Peyer's patch (tissue), 4 donors: ENCODE measurements at places on chromosomes 4 and X.

DNA sequence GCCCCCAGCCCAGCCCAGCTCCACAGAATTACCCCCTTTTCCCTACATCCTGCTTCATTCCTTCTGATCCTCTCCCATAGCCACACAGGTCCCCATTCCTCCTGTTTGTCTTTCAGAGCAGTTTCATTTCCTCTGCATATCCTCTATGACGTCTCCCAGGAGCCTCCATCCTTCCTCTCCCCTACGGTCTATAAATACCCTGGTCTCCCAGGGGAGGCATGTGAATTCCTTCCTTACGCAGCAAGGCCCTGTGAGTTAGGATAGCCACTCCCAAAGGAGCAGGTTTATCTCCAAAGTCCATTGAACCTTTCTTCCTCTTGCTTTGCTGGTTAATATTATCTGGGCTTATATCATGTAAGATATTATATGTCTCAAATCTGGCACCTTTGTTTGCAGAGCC, 8.4 kb upstream of the APLN start:
- no peaks in the 10 kb centered on the region for H3K4me1 ChIP-seq
- no peak for DNase-seq
- no peaks in the 10 kb centered on the region for H3K27me3 ChIP-seq

- H3K36me3 ChIP-seq = no peaks in the 10 kb centered on the region
- no peaks in the 10 kb centered on the region for H3K27me3 ChIP-seq
- no peak overlapping the region for H3K4me3 ChIP-seq
- peaks cover 4% of the 10 kb centered on the region for H3K4me1 ChIP-seq
These were observed 66.3 kb upstream of the MSN start for GRCh38 chrX:65601126-65601525.

DNA sequence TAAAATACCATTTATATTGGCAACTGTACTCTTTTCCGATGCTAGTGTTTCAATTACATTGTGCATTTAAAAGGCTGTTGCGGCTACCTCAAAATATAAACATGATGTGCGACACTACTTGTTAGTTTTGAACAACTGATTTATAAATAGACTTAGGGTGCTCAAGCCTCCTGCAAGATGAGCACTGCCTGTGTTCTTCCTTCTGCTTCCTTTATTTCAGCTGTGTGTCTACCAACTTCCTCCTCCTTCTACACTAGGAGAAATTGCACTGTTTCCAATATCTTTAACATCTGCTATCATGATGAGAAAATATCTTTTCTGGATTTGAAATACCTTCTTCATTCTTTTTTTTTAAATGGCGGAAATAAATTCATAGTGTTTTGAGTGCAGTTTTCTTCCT, 24.0 kb downstream of the TET2 start:
- no peaks in the 10 kb centered on the region for H3K27me3 ChIP-seq
- no peaks in the 10 kb centered on the region for H3K36me3 ChIP-seq
- no peaks in the 10 kb centered on the region for H3K4me1 ChIP-seq
- no peak overlapping the region for H3K27ac ChIP-seq
- no peak overlapping the region for H3K4me3 ChIP-seq

DNA sequence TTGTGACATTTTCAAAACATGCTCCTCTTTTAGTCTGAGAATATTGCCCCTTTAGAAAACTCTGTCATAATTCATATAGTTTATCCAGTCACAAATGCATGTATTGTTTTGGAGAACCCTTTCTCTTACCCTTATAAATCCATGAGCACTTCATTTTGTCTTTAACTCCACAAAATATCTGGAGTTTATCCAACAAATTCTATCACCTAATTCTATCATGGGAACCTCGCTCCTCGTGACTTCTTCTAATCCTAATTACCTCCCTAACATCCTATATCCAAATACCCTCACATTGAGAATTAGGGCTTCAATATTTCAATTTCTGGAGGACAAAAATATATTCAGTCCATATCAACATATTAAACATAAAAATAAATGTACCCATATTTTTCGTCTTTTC, 1565.9 kb downstream of the ARAP2 start:
- H3K27me3 ChIP-seq = no peaks in the 10 kb centered on the region
- H3K36me3 ChIP-seq = no peaks in the 10 kb centered on the region
- DNase-seq = no peak
- H3K4me1 ChIP-seq = no peaks in the 10 kb centered on the region
- H3K4me3 ChIP-seq = no peak overlapping the region

DNA sequence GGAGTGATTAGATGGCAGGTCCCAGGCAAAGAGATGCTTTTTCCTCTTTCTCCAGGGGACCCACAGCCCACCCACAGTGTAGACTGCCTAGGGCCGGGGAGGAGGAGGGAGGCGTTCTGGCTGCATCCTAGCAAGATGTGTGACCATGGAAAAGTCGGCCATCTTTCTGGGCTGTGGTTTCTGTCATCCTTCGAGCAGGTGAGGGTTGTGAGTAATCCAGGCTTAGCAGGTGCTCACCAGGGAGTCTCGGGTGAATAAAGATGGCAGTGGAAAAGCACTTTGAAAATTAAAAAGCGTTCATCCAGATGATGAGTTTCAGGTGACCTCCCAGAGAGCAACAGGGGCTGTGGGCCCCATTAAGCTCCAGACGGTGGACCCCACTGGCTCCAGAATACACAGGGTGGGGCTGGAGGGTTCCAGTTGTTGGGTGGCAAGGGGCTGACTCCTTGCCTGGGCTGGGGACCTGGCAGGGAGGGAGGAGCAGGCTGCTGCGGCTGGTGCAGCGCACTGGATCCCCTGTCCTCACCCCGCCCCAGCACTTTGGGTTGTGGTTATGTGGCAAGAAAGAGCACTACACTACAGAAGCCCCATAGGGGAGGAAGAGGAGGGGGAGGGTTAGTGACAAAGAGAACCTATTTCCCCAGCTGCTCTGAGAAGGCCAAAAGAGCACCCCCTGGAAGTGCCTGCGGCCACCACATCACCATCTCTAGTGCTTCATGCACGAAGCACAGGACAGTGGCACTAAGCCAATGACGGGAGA, 23.7 kb downstream of the ELF4 start:
- H3K27ac ChIP-seq = peak overlapping the region; percentile 61
- no peaks in the 10 kb centered on the region for H3K27me3 ChIP-seq
- H3K4me3 ChIP-seq = peak overlapping the region; percentile 7
- H3K36me3 ChIP-seq = no peaks in the 10 kb centered on the region

- peak overlapping the region; percentile 45 for H3K4me3 ChIP-seq
- H3K27me3 ChIP-seq = no peaks in the 10 kb centered on the region
- DNase-seq = no peak
- H3K4me1 ChIP-seq = no peaks in the 10 kb centered on the region
- H3K36me3 ChIP-seq = no peaks in the 10 kb centered on the region
These were observed 18.2 kb downstream of the MRFAP1 start for GRCh38 chr4:6658597-6659075.

GRCh38 chrX:3066555-3066954, 25.3 kb downstream of the ARSF start:
- no peak overlapping the region for H3K4me3 ChIP-seq
- no peak for DNase-seq
- no peaks in the 10 kb centered on the region for H3K4me1 ChIP-seq
- no peaks in the 10 kb centered on the region for H3K36me3 ChIP-seq
- no peaks in the 10 kb centered on the region for H3K27me3 ChIP-seq

- H3K36me3 ChIP-seq = no peaks in the 10 kb centered on the region
- H3K4me3 ChIP-seq = no peak overlapping the region
- H3K27me3 ChIP-seq = no peaks in the 10 kb centered on the region
- no peak for DNase-seq
These were observed 303.3 kb downstream of the FRMPD4 start for GRCh38 chrX:12441381-12442128.
